ENCODE measurements at places on chromosomes 12 and 14.

- DNase-seq: no peak
Observed at GRCh38 chr12:21428241-21428640, 9.2 kb upstream of the PYROXD1 start.

DNA sequence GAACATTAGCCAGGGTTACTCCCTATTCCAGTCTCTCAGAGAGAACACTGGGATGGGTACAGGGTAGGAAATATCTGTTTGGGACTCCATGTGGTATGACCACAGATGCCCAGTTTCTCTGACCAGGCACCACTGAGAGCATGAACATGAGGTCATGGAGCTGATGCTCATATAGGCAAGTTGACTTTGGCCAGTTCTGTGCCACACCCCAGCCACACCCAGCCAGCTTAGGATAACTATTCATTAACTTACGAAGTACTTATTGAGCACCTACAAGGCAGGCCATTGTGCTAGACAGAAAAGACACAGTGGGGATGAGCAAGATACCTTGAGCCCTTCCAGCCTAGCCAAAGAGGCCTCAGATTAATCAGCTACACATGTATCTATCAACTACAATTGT lies 262.5 kb downstream of the DPF3 start:
- DNase-seq: no peak

- no peak for DNase-seq
Observed at GRCh38 chr12:66493819-66494218, 185.1 kb downstream of the GRIP1 start.

DNA sequence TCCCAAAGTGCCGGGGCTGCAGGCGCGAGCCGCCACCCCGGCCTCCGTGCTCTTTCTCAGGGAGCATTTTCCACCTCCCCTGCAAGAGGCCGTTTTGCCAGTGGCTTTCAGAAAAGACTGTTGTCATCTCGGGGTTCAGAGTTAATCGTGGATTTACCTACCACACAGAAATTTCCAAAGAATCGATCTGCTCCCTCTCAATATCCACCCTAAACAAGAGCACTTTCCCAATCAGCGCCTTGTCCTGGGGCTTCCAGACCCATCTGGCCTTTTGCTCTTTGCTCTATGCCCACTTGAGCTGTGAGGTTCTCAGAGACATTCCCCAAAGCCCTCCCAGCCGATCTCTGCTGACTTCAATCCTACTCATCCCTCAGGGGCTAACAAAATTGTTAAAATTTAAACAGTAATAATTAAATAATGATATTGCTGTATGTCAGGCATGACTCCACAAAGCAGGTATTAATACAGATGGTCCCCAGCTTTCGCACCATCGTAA lies 86.6 kb downstream of the NINJ2 start:
- DNase-seq: no peak

Data from posterior cingulate gyrus (tissue), 11 donors.